CD4-positive, alpha-beta T cell treated with Interleukin-2 at 100 ng/mL for 4 hours (primary cell): ENCODE measurements at places on chromosomes 3 and 15.

DNA sequence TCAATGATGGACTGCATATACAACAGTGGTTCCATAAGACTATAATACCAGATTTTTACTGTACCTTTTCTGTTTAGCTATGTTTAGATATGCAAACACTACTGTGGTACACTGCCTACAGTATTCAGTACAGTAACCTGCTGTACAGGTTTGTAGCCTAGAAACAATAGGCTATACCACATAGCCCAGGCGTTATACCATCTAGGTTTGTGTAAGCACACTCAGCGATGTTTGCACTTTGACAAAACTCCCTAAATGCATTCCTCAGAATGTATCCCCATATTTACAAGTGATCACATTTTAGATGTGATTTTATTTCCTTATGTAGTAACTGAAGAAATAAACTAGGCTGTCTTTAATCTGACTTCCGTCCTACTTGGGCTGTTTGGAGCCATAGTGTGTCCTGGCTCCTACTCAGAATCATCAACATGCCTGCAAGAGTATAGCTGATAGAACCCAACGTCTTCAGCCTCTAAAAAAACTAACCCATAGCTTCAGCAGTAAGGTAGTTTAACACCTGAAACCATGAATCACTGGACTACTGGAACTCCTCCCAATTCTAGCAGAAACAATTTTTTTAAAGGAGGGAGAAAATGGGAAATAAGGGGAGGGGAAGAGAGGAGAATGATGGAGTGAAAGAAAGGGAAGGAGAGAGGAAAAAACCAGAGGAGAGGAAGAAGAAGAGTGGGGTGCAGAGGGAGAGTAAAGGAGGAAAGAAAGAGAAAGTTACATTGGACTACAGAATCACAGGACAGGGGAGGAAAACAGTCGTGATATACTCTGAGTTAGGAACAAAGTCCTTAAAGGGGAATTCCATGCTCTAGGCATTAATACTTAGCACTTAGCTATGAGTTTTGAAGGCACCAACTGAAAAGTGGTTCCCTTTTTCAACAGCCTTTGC, 67.7 kb upstream of the PLXND1 start:
- no peak for DNase-seq

DNA sequence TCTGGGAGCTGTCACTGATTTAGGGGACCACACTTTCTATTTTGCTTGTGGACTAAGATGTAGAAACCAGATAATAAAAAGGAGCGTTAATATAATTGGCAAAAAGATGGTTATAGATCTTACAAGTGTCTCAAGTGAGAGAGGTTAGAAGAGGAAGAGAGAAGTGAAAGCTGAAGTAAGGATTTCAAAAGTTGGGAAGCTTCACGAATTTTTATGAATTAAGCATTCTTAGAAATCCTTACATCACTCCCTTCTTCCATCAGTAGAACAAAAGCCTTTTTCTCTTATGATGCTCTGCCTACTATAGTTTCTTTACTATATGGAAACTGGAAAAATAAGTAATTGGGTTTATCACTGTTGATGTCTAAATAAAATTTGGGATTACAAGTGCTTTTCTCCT, 146.5 kb downstream of the FNDC3B start:
- no peak for DNase-seq

- DNase-seq = no peak
Measured at GRCh38 chr3:14764331-14765059, 54.3 kb upstream of the FGD5 start.

DNA sequence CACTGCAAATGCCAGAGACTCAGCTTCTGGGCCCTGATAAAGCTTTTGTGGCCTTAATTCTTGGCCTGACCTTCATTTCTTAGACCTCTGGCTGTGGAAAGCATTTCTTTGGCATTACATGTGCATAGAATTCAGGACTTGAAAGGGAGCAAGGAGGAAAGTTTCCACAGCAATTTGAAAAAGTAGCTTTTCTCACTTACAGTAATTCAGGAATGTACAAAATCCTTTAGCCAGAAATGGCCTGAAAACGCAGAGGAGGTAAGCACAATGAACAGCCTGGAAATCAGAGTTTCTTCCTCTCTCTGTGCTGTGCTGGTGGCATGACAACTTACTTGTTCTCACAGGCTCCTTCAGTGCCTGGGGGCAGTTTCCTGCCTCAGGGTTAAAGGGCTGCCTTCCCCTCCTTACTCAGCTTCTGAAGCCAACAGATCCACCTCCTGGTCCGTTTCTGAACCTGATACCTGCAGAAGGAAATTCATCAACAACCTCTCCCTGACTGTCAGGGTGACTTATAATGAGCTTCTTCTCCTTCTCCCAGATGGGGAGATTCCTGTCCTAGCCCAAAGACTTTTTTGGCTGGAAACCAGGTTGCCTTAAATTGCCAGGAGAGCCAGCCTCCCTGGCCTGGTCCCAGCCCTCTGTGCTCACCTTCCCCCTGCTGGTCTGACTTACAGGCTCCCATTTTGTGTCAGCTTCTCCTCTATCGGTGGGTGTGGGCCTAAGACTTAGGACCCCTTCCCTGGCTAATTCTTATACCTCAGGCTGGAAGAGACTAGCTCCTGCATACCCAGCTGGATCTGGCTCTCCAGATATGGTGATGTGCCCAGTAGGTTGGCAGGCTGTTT, 102.3 kb downstream of the MYRIP start:
- no peak for DNase-seq

GRCh38 chr3:124969190-124969589, 34.6 kb upstream of the MUC13 start:
- no peak for DNase-seq

DNA sequence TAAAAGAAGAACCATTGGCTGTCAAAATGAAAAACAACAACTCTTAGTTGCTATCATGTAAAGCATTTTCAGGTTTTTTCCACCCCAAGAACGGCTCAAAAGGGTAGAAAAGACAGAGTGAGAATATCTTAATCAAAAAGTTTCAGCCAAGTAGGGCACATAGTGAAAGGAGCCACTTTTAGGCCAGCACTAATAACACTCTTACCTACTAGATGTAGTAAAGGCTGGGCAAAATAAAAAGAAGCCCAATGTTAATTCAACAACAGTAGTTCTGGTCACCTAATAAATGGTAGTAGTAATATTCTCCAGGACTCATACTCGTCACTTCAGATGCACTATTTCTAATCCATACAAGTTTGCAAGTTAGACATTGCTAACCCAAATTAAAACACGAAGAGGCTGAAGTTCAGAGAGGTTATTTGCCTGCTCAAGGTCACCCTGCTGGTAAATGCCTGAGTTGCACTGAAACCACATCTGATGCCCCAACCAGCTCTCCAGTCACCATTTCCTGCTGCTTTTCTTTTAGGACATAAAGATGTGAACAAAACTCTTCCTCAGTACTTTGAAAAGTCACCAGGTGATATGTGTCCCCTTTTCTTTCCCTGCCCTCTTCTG, 7.5 kb downstream of the GOLIM4 start:
- DNase-seq = no peak

DNA sequence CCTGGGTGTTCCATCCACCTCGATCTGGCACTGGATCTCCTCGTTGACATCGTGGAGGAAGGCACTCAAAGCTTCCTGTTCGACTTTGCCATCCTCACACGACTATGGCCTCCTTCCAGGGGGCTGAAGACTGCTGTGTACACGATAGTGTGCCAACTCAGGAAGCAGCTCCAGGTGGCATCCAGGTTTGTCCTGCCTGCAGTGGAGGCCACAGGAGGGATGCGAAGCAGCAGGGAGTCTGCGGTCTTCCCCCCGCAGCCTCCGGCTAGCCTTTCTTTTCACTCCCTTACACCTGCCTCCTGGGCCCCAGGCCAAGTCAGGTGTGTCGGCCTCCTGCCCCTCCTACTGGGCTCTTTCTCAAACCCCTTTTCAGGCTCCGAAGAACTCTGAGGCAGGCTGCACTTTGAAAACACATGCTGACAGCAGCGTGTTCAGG, 32.2 kb downstream of the SYNM start:
- no peak for DNase-seq

DNA sequence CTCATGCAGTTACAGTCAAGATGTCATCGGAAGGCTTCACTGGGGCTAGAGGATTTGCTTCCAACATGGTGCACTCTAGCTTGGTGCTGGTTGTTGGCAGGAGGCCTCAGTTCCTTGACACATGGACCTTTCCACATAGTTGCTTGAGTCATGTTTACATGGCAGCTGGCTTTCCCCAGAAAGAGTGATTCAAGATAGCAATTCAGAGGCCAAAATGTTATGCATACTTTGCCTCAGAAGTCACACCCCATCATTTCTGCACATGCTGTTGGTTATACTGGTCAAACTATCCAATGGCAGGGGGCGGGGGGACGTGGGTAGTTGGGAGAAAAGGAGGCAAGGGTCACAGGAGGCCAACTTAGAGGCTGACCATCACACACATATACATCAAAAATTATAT, 58.7 kb downstream of the FOXB1 start:
- no peak for DNase-seq
